H54 (cell line): ENCODE measurements at places on chromosomes 4 and X.

GRCh38 chrX:131577413-131577812 lies 33.5 kb downstream of the OR13H1 start:
- no peak for DNase-seq

- DNase-seq = no peak
Observed at GRCh38 chr4:124846306-124846705, 133.8 kb upstream of the ANKRD50 start.

DNA sequence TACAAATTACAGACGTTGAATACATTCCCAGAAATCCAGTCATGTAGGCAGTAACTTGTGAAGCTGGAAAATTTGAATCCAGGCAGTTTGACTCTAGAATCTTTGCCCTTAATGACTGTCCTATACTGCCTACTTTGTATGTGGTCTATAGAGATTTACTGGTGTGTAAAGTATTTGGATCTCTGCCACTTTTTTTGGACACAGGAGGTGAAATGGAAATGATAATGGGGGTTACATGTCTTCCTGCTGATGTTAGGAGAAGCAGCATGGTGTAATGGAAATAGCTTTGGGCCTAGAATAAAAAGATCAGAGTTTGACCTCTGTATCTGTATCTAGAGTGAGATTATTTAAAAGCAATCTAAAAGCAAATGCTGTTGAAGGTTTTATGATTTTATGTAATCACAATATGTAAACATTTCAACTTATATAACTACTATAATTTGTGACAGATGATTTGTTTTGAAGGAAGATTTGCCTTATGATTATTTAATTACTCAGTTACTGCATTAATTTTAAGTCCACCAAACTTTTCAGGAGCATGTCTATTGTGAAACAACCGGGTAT lies 3.3 kb downstream of the COL4A5 start:
- no peak for DNase-seq

- DNase-seq = no peak
Observed at GRCh38 chr4:675980-676870, 1.9 kb downstream of the MYL5 start.

- no peak for DNase-seq
Observed at GRCh38 chr4:158170691-158171561, 1.9 kb downstream of the GASK1B start.

- no peak for DNase-seq
Observed at GRCh38 chr4:179755322-179755721, 2313.1 kb upstream of the AGA start.

DNA sequence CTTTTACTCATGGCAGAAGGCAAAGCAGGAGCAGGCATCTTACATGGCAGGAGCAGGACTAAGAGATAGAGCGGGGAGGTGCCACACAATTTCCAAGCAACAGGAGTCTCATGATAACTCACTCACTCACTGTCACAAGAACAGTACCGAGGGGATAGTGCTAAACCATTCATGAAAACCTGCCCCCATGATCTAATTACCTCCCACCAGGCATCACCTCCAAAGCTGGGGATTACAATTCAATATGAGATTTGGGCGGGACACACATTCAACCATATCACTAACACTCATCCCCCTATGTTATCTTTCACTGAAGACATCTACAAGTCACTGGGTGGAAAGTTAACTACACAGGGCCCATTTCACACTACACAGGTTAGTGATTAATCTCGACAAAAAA lies 25.4 kb upstream of the GLRB start:
- DNase-seq = no peak

DNA sequence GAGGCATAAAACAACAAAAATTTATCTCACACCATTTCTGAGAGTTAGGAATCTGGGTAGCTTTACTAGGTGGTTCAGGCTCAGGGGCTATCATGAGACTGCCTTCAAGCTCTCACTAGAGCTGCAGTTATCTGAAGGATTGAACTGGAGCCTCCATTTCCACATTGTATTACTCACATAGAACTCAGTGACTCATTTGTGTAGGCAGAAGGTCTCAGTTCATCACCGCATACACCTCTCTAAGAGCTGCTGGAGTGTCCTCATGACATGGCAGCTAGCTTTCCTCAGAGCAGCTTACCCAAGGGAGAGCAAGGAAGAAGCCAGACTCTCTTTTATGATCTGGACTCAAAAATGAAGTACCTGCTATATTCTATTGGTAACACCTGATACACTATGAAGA lies 389.2 kb downstream of the IQCM start:
- DNase-seq = no peak

- no peak for DNase-seq
Observed at GRCh38 chrX:20519146-20519545, 252.4 kb upstream of the RPS6KA3 start.

GRCh38 chr4:114368751-114369150 lies 229.9 kb upstream of the UGT8 start:
- no peak for DNase-seq

DNA sequence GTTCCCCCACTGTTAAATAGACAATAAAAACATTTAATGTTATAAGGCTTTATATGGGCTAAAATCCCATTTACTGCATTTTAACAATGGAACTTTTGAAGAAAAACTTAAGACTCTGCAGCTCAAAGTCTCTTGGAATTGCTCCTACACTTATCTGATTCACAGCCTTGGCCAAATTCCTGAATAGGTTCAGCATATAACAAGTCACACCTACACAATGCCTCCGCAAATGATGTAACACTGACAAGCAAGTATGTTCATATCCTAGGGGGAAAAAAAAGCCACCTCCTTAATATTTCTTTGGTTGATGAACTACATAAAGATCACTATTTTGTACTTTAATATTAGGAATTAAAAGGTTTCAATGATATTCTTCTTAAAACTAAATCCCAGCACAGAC lies 34.5 kb downstream of the RPS6KA6 start:
- DNase-seq = no peak

DNA sequence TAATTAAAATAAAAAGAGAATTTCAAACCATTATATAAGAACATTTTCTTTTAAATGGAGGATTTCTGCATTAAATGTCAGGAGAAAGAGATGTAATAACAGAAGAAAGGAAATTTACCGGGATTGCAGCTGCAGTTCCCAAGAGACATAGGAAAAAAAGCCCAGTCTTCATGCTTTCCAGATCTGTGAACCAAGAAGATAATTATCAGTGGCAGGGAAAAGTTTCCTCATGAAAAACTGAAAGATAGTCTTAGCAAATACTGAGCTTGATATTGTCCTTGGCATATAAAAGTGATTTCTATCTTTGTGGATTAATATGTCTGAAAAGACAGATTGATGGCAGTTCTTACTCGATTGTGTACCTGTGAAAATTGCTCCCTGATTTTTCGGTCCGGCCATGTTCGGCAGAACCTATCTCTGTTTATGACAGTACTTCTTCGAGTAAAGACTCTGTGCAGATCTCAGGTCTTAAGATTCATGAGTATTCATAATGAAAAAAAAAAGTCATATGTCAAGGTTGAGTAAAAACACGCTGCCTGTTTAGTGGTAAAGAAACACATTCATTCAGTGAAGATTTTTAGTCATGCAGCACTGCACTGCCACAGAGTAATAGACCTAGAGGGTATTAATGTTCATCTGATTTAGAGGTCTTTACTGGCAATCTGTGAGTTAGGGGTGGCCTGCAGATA lies 29.6 kb downstream of the SPARCL1 start:
- no peak for DNase-seq

DNA sequence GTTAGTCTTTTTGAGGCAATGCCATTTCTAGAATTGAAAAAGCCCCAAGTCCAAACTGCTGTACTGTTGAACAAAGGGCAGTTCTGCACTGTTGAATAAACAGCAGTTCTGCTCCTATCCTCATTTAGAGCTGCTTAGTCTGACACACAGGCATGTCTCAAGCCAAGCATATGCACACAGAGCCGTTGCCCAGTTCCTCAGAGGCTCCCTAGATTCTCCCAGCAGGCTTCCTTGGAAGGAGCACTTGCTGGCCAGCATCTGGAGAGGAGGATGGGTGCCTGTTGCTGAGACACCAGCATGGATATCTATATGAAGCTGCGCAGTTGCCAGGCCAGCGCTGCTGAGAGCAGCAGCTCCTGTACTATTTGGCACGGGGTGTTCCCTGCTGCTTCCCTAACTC lies 138.3 kb upstream of the USP38 start:
- no peak for DNase-seq

GRCh38 chr4:46081674-46082073 lies 42.2 kb downstream of the GABRG1 start:
- DNase-seq = no peak

DNA sequence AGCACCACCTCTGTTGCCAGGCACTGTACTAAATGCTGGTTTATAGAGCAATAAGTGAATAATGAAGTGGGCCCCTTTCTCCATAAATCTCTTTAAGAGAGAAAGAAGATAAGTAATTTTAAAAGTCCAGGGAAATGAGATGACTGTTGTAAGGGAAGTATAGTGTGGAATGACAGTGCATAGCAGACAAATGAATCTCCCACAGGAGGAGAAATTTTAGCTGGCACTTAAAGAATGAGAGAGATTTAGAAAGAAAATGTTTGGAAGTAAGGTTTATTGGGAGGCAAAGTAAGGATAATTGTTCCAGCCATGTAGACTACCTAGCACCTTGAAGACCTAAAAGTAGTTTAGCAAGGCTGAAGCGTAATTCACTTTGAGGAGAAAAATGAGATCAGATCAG lies 1081.1 kb upstream of the PABPC4L start:
- DNase-seq = no peak

DNA sequence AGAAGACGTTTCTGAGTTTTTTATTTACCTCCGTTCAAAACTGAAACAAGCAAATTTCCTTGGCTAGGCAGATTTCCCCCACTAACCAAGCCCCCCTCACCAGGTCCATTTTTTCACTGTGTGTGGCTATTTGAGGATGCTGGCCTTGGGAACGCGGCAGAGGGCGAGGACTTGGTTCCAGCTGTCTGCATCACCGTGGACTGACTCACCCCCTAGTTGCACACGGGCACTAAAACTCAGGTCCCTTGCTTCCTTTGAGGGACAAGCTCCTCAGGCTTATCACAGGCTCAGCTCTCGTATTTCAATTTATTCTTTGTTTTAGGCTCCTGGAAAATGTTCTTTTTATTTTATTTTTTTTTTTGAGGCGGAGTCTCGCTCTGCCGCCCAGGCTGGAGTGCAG lies 8.4 kb upstream of the MTNR1A start:
- no peak for DNase-seq

GRCh38 chr4:87802858-87803257 lies 3.5 kb downstream of the IBSP start:
- DNase-seq = no peak

- no peak for DNase-seq
Observed at GRCh38 chrX:18288716-18289115, 65.8 kb downstream of the SCML2 start.
